ENCODE measurements at places on chromosomes 6 and 20.
A peak's percentile ranks its signal among the peaks of the same experiment; 100 is the strongest.

GRCh38 chr20:40915756-40916155, 112.9 kb upstream of the TOP1 start:
- H3K36me3 ChIP-seq = no peaks in the 10 kb centered on the region
- no peaks in the 10 kb centered on the region for H3K4me1 ChIP-seq
- no peak overlapping the region for H3K4me3 ChIP-seq
- H3K27ac ChIP-seq = no peak overlapping the region

GRCh38 chr20:62096421-62097380, 25.6 kb upstream of the LSM14B start:
- no peaks in the 10 kb centered on the region for H3K36me3 ChIP-seq
- no peak for DNase-seq
- no peaks in the 10 kb centered on the region for H3K27me3 ChIP-seq
- H3K27ac ChIP-seq = no peak overlapping the region
- no peaks in the 10 kb centered on the region for H3K4me1 ChIP-seq

DNA sequence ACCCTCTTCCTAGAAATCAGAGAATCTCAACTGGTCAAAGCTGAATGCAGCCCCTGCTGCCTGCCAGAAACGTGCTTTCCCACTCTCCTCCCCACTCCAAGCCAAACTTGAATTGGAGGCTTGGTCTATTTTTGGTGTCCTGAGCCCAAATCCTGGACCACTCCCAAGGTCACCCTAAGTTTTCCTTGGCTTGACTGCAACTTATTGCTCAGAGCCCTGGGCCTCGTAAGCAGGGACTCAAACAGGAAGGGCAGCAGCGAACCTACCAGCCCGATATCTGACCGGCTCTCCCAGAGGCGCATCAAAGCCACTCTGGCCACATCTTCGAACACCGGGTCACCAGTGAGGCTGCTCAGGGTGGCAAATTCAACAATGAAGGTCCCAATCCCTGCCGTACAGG, 12.7 kb downstream of the EDEM2 start:
- peaks cover 37% of the 10 kb centered on the region for H3K36me3 ChIP-seq
- no peak for DNase-seq
- no peak overlapping the region for H3K4me3 ChIP-seq
- no peak overlapping the region for H3K27ac ChIP-seq

DNA sequence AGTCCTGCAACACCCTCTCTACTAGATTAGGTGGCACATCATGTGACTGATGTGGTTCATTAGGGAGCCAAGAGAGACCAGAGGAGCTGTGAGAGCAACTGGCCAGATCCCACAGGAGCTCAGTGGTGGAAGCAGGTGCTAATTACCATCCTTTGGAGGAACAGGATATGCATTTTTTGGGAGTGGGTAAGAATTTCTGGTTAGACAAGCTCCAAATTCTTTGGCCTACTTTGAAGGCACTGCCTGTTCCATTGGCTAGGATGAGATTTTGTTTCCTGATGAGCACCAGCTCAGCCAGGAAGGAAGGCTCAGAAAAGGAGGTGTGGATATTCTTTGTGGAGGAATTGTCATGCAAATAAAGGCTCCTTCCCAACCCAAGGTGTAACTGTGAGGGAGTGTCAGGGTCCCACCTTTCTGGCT, 130.3 kb upstream of the BMP2 start:
- no peaks in the 10 kb centered on the region for H3K27me3 ChIP-seq
- no peak for DNase-seq
- no peak overlapping the region for H3K27ac ChIP-seq
- no peaks in the 10 kb centered on the region for H3K4me1 ChIP-seq
- H3K4me3 ChIP-seq = no peak overlapping the region

GRCh38 chr20:44069203-44070011, 117.6 kb downstream of the JPH2 start:
- H3K36me3 ChIP-seq = no peaks in the 10 kb centered on the region
- peak overlapping the region; percentile 44 for H3K27ac ChIP-seq
- peak; percentile 48 for DNase-seq
- no peaks in the 10 kb centered on the region for H3K27me3 ChIP-seq

- peaks cover under 1% of the 10 kb centered on the region for H3K4me1 ChIP-seq
- no peaks in the 10 kb centered on the region for H3K36me3 ChIP-seq
- no peaks in the 10 kb centered on the region for H3K27me3 ChIP-seq
- H3K27ac ChIP-seq = no peak overlapping the region
- H3K4me3 ChIP-seq = no peak overlapping the region
Measured at GRCh38 chr20:53202777-53203176, 230.6 kb downstream of the TSHZ2 start.

DNA sequence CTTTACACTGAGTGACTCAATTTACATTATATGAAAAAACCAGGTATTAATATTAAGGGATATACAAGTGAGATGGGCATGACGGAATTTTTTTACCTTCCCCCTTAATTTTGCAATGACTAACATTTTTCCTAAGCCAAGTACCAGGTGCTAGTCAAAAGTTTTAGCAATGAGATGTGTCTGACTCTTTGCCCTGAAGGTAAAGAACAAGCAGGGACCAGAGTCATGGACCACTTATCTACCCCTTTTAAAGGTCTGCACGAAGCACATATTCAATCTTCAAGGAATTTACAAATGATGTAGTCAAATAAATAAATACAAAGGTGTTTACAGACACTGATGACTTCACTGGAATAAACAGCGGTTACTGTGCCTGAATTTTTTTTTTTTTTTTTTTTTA, 1.4 kb downstream of the GLO1 start:
- DNase-seq = no peak
- H3K36me3 ChIP-seq = no peaks in the 10 kb centered on the region
- no peaks in the 10 kb centered on the region for H3K4me1 ChIP-seq
- H3K4me3 ChIP-seq = no peak overlapping the region
- H3K27ac ChIP-seq = no peak overlapping the region
- H3K27me3 ChIP-seq = peaks cover 6% of the 10 kb centered on the region

DNA sequence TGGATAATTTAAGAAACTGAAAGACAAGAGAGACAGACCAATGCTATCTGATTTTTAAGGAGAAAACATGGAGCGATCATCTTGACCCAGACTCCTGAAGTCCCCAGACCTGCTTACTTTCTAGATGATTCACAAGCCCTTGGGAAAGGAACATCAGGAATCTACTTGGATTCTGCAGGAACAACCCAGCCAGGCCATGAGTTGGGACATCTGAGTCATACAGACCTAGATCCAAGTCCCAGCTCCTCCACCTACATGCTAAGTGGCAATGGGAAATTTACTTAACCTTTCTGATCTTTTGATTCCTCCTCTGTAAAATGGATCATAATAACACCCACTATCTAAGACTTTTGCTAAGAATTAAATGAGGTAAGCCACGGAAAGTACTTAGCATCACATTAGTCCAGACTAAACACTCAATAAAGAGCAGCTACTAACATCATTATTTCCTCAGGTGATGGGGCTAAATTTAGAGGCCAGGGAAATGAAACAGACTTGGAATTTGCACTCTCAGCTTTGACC, 61.0 kb upstream of the MAFB start:
- no peaks in the 10 kb centered on the region for H3K27me3 ChIP-seq
- no peak overlapping the region for H3K27ac ChIP-seq
- no peaks in the 10 kb centered on the region for H3K4me1 ChIP-seq
- H3K36me3 ChIP-seq = no peaks in the 10 kb centered on the region

GRCh38 chr20:48298851-48299484, 513.7 kb upstream of the SULF2 start:
- no peaks in the 10 kb centered on the region for H3K4me1 ChIP-seq
- H3K36me3 ChIP-seq = no peaks in the 10 kb centered on the region
- no peaks in the 10 kb centered on the region for H3K27me3 ChIP-seq
- no peak for DNase-seq
- H3K27ac ChIP-seq = no peak overlapping the region

DNA sequence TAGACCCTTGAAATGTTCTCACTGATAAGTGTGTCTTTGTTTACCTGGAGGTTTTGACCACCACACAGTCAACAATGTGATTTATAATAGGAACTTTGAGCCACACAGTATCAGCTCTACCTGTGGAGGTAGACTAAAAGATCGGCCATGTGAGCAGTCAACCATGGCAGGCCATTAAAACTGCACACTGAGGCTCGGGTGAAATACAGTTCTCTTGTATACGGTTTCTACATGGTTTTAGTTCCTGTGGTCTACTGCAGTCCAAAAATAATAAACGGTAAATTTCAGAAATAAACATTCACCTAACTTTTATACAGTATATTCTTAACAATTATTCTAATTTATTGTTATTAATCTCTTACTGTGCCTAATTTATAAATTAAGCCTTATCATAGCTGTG, 47.2 kb downstream of the TRIM38 start:
- H3K27ac ChIP-seq = no peak overlapping the region
- no peaks in the 10 kb centered on the region for H3K4me1 ChIP-seq
- H3K27me3 ChIP-seq = no peaks in the 10 kb centered on the region
- no peak overlapping the region for H3K4me3 ChIP-seq

DNA sequence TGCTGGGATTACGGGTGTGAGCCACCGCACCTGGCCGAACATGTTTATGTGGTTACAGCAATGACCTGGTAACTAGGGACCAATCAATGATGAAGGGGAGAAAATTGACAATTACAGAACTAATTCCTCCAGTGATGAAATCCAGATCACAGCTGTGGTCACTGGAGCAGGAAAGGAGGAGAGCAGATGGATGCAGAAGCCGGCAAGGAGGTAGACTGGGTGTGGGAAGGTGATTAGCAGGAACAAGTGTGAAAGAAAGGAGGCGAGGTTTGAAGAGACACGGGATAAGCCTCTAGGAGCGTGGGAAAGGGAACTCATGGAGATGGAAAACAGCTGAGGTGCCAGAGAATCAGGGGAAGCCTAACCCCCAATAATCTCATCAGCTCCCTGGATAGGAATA, 17.2 kb upstream of the SPAG4 start:
- peaks cover 12% of the 10 kb centered on the region for H3K27me3 ChIP-seq
- no peak for DNase-seq

GRCh38 chr6:30172681-30173080, 9.3 kb downstream of the TRIM15 start:
- peaks cover 25% of the 10 kb centered on the region for H3K27me3 ChIP-seq
- H3K4me3 ChIP-seq = no peak overlapping the region
- H3K27ac ChIP-seq = no peak overlapping the region
- no peak for DNase-seq
- no peaks in the 10 kb centered on the region for H3K36me3 ChIP-seq

GRCh38 chr6:1244941-1245340, 67.0 kb upstream of the FOXQ1 start:
- no peaks in the 10 kb centered on the region for H3K4me1 ChIP-seq
- H3K27me3 ChIP-seq = no peaks in the 10 kb centered on the region
- no peaks in the 10 kb centered on the region for H3K36me3 ChIP-seq
- no peak overlapping the region for H3K4me3 ChIP-seq
- DNase-seq = no peak

- no peak overlapping the region for H3K4me3 ChIP-seq
- no peaks in the 10 kb centered on the region for H3K27me3 ChIP-seq
- H3K4me1 ChIP-seq = no peaks in the 10 kb centered on the region
Measured at GRCh38 chr20:10846766-10847165, 173.0 kb upstream of the JAG1 start.

DNA sequence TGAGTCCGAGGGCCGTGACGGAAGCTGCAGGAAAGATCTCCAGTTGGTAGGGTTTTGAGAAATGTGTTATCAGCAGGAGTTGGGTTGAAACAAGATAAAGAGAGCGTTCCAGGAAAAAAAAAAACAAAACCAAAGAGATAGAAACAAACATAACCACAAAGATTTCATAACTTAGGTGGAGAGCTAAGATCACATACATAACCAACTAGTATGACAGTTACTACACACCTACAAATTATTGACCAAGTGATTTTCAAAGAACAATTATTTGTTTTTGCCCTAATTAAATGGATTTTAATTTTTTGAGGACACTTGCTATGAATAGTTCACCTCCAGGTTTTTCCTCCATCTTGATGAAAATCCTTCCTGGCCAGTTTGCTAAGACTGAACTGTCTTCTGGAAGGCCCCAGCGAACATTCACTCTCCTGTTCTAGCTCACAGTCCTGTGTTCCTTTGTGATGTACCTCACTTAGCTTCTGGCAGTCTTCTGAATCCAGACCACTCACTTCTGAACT, 69.4 kb downstream of the SNX9 start:
- H3K27me3 ChIP-seq = no peaks in the 10 kb centered on the region
- no peak overlapping the region for H3K27ac ChIP-seq
- H3K4me3 ChIP-seq = no peak overlapping the region
- H3K36me3 ChIP-seq = no peaks in the 10 kb centered on the region
- peaks cover 24% of the 10 kb centered on the region for H3K4me1 ChIP-seq
- DNase-seq = no peak

DNA sequence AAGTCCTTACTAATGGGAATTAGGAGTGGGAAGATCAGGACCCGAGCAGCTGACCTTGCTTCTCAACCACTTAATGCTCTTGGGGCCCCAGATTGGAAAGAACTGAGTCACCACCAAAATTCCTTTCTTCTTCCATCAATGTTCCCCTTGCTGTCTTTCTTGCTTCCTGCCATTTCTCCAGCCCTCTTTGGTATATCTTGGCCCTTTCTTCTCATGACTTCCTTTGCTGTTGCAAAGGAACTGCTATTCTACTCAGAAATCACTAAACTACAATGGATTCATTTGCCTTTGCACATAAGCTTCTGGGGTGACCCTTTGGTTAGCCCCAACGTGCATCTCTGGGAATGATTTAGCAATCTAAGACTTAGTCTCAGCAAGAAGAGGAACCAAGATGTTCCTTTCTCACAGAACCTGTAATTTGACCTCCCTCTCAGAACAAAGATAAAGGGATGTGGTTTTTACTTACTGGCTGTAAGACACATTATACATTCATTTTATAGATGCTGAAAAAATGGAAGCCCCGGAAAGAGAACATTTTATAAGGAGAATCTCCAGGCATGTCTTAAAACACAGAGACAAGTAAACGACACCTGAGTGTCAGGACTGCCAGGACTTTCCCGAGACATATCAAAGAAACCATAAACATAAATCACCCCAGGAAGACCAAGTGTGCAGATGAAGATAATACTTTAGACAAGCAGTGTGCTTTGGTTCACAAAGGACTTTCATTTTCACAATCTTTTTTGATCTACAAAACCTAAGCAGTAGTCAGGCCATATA, 99.0 kb upstream of the TNFAIP3 start:
- peaks cover 20% of the 10 kb centered on the region for H3K4me1 ChIP-seq
- H3K36me3 ChIP-seq = no peaks in the 10 kb centered on the region
- no peaks in the 10 kb centered on the region for H3K27me3 ChIP-seq
- no peak overlapping the region for H3K4me3 ChIP-seq

GRCh38 chr20:61331543-61331942, 79.5 kb downstream of the CDH4 start:
- H3K27ac ChIP-seq = no peak overlapping the region
- no peaks in the 10 kb centered on the region for H3K36me3 ChIP-seq
- DNase-seq = no peak
- H3K4me1 ChIP-seq = no peaks in the 10 kb centered on the region

GRCh38 chr6:146135167-146135566, 106.3 kb downstream of the GRM1 start:
- no peak for DNase-seq
- H3K27ac ChIP-seq = no peak overlapping the region
- H3K36me3 ChIP-seq = no peaks in the 10 kb centered on the region
- H3K27me3 ChIP-seq = no peaks in the 10 kb centered on the region

DNA sequence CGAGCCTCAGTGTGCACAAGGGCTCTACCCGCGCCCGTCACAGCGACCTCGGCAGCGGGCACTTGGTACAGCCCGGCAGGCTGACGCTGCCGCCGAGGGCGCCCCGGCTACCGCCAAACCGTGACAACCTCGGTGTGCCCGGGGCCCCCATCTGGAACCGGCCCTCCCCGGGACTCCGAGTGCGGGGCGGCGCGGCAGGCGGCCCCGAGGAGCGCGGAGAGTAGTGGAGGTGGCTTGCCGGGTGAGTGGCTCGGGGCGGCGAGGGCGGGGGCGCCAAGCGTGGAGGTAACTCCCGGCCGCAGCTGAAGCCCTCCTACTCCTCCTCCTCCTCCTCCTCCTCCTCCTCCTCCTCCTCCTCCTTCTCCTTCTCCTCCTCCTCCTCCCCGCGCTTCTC, at the start of gene ISM1:
Gene ISM1 (plus strand): TSS at position 371 of the 394 bp plus-strand sequence. CDS start 503 bp downstream, outside the sequence.
- DNase-seq = peak; percentile 34
- H3K4me1 ChIP-seq = peaks cover 13% of the 10 kb centered on the region
- H3K27ac ChIP-seq = no peak within 1 kb of the TSS
- no peaks in the 10 kb centered on the region for H3K36me3 ChIP-seq
